ENCODE measurements at places on chromosomes 1 and 21.

- no peak for DNase-seq
Observed at GRCh38 chr21:24294171-24294570, 1313.1 kb downstream of the MRPL39 start.

GRCh38 chr1:55211863-55212262 is 3.3 kb downstream of the USP24 start:
- DNase-seq, result no peak

- DNase-seq, result no peak
Observed at GRCh38 chr1:26317612-26318337, at the start of gene CD52. Gene CD52, plus strand, starts transcription at chr1:26317958. Its CDS starts 60 bp downstream, at chr1:26318018.

DNA sequence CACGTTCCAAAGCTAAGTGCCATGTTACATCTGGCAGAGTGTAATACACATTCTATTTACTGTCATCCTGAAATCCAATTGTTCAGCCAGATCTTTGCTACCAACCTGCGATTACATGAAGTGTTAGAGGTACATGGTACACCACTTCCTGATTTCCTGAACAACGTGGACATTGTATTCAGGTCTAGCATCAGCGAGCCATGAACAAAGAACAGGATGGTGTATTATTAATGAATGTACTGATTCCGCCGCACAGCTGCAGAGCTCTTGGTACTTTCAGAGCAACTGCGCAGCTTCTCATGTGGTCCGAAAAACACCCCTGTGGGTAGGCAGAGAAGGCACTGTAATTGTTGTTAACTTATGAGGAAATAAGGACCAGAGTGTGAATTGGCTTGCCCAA is 511.4 kb downstream of the AJAP1 start:
- DNase-seq, result no peak

- no peak for DNase-seq
Observed at GRCh38 chr1:241842565-241842964, 5.4 kb upstream of the EXO1 start.
